ENCODE measurements at places on chromosomes 12 and 14.
A peak's percentile ranks its signal among the peaks of the same experiment; 100 is the strongest.

DNA sequence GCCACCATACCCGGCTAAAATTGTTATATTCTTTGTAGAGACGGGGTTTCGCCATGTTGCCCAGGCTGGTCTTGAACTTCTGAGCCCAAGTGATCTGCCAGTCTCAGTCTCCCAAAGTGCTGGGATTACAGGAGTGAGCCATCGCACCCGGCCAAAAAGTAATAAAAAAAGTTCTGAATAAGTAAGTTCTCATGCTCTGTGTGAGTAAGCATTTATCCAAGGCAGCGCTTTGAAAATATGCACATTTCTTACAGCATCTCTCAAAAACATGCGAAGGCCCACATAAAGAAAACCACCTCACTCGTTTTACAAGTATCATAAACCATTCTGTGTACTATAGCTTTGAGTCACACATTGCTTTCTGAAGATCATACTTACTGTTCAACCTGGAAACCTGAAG lies 8.6 kb downstream of the GIT2 start:
- DNase-seq: no peak

GRCh38 chr14:91354221-91354916 lies 63.3 kb downstream of the CCDC88C start:
- DNase-seq: no peak

DNA sequence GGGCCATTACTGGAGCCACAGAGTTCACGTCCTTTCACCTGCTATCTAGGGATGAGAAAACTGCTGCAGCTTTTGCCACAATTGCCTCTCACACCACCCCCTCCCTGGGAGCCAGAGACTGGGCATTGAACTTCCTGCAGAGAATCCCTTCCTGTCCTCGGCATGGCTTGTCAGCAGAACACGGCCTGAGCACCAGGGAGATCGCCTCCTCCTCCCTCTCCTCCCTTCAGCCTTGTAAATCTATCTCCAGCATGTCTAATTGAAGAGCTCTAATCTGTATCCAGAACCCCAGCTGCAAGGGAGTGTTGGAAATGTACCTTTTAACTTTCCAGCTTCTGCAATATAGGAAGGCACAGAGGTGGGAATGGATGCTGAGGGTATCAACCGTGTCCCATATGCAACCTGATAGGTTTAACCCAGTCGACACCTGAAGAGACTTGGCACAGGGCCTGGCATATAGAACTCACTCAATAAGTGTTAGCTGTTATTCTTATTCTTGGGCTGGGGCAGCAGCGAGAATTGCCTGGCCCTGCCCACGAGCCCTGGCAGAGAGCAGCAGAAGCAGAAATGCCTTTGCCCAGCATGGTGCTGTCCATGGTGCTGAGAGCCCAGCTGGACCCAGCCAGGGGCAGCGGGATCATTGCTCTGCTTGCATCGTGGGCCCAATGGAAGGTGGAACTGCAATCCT lies 26.8 kb downstream of the TMEM63C start:
- peak; percentile 16 for DNase-seq

- DNase-seq: peak; percentile 3
Measured at GRCh38 chr12:43758247-43758727, 303 bp downstream of the PUS7L start.

DNA sequence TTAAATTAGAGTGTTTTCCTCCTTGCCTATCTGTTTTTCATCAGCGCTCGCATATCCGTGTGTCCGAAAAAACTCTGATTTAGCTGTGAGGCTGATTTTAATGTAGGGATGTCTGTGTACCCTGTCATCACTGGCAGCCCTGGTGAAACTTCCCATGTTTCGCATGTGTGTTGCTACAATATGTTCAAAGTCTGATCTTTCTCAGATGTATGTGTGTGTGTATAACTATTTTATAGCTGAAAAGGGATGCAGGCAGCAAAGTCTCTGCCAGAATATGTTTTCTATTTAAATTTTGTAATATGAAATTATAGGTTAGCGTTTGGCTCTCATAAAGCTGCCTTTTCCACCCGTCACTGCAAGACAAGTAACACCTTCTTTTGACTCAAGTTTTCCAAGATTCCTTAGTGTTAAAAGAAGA lies 154.8 kb downstream of the TMTC2 start:
- DNase-seq: no peak

DNA sequence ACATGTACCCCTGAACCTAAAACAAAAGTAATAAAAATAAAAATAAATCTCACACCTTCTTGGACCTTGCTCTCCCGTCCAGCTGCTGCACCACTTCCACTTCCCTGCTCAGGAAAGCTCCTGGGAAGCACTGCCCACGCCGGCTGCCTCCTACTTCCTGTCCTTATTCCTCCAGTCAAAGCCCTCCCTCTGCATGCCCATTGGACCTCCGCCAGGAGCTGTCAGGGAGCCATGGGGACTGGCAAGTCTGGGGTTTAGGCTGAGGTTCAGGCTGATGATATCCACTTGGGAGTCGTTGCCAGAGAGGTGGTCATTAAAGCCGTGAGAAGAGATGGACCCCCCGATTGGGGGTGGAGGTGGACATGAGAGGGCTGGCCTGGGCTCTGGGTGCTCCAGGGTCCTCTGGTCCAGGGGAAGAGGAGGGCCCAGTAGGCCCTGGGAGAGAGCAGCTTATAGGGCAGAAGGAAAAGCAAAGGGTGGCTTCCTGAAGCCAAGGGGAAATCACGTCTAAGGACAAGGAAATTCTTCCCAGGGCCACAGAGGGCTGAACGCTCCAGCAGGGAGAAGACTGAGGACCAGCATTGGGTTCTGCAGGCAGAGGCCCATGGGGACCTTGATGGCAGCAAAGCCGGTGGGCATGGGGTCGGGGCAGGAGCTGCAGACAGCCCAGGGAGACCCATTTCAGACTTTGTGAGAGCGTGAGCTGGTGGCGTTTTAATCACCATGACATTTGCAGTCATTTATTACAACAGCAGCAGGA lies 78.7 kb downstream of the FZD10 start:
- no peak for DNase-seq

- no peak for DNase-seq
Measured at GRCh38 chr14:68535404-68536017, 257.4 kb downstream of the ZFP36L1 start.

DNA sequence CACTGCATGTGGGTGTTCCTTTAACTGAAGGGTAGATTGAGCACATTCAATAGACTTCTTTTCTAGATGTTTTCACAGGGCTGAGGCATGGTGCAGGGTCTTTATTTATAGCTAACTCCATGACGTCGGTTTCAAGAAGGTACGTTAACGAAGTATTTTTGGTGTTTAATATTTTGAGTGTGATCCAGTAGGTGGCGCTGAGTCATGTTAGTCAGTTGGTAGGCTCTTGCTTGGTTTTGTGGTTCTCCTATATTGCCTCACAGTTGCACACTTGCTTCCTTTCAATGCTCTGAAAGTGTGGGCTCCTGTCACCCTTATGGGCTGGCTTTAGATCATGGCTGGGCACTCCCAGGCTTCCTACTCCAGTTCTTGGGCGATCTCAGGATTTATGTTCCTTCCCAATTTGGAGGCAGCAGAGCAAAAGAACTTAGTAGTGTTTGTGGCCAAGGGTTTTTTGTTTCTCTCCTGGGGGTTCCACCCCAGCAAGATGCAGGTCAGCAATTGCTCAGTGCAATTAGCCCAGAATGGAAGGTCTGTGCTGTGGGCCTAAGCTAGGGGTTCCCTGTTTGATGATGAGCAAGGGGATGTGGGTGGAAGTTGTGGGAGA lies 471.6 kb upstream of the FOXG1 start:
- no peak for DNase-seq

DNA sequence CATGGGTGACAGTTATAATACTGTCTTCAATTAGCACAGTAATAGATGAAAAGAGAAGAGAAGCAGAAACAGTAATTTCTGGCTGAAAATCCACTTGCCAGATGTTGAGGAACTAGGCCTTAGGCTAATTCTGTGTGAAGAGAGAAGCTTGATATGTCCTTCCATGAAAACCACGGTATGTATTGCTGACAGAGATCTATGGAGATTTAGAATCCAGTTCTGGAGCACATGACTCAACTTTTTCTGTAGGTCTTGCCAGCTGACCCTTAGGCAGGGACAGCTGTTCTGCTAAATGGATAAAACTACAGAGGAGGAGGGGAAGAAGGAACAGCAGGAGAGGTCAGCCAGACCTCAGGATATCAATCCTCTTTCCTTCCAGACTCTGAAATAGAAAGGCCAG lies 211.5 kb downstream of the PRKD1 start:
- no peak for DNase-seq

- no peak for DNase-seq
Measured at GRCh38 chr12:46933947-46934346, 108.2 kb upstream of the SLC38A4 start.

DNA sequence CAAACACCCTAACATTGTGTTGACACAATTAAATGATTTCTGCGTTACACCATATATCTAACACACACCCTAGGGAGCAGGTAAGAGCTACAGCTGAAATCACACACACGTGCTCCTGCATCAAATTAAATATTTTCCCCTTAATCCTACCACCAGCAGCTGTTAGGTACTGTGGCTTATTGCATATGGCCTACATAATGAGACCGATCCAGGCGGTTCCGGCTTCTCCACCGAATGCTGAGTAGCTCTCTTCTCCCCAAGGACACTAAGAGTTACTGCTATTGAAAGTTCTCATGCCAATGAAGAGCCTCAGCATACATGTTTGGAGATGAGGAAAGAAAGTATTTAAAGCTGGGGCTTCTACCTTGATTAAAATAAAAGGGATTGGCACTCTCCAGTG lies 472.2 kb upstream of the STXBP6 start:
- DNase-seq: no peak

DNA sequence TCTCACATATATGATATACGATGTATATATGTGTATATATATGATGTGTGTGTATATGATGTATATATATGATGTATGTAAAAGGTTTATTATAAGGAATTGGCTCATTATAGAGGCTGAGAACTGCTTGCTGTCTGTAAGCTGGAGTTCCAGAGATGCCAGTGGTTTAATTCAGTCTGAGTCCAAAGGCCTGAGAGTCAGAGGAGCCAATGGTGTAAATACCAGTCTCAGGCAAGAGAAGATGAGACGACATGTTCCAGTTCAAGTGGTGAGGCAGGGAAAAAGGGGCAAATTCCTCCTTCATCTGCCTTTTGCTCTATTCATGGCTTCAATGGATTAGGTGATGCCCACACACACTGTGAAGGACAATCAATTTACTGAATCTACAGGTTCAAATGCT lies 17.1 kb upstream of the STYK1 start:
- no peak for DNase-seq

DNA sequence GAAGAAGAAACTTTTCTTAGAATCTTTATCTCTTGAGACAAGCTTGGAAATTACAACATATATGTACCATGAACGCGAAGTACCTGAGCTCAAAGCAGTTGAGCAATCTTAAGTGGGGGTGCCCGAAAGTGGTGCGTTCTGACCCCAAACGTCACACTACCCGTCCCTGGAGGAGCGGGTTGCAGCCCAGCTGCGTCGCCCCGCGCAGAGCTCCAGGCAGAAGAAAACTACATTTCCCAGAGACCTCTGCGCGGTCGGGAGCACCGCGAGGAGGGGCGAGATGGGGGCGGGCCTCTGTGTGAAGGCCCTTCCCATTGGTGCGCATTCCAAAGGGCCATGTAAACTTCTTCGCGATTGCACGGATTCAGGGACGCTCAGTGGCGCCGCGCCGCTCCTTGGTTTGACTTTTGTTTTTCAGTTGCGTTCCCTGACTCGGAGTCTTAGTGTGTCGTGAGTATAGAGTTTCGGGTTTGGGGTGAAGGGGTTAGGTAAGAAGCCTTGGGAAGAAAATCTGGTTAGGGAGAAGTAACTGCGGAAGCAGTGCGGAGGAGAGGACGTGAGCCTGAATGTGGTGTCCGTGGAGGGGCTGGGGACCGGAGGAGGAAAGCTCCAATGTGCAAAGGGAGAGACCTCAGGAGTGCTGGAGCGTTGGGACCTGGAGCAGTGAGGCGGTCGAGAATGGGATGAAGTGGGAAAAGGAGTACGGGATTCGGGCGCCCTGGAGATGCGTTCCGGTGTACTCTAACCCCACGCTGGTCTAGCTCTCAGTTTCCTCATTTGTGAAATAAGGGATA lies at the start of gene CCDC77:
Gene CCDC77 (plus strand): TSS at position 410 of the 794 bp plus-strand sequence. CDS start 7,740 bp downstream, outside the sequence.
- peak; percentile 87 for DNase-seq

DNA sequence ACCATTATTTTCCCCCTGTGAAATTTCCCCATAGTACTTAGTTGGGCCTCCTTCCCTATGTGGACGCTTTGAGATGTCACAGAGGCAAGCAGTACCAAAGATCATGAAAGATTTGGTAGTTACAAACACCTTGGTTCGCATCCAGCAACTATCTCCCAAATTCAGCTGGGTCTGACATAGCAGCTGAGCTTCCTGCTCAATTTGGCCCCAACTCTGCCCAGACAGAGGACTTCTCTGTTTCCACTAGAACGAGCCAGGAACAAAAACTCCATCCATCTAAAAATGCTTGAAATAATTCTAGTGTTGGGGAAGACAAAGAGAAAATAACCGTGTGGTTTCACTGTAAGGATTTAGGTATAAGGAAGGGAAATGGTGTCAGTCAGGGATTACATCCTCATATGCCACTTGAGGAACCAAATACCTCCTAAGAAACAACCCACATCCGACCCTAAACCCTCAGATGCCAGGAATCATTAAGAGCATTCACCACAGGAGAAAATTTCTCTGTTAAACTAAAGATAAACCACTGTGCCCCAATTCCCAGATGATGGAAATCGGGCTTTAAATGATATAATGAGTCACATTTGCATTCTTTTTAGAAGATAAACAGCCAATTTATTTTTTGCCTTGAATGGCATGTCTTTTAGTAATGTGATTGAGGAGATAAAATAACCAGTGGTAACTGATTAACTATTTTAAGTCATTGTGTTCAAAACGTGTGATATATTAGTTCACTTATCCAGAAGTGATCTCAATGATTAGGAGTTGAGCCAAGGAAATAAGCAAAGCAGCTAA lies 103.7 kb upstream of the IFNG-AS1 start:
- no peak for DNase-seq

DNA sequence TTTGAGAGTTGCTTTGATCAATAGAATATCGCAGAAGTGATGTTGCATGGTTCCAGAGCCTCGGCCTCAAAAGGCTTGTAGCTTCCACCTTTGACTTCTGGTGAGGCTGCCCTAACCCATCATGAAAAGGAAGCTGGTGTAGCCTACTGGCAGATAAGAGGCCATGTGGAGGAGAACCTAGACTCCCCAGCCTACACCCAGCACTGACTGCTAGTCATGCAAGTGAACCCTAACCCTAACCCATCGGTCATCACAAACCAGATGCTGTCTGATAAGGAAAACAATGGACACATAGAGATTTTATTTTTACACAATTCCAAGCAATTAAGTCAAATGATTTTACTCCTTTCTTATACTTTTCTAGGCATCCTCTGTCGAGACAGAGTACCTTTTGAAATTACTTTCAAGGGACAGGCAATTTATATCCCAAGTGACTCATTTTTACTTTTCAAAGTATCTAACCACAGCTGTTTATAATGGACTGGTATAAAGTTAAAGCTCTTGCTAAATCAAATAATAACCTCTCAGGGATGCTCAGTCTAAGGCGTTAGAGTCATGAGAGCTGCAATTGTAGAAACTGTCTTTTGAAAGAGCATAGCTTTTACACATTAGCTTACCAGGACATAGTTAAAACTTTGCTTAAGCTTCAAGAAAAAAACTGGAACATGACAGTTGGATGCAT lies 17.6 kb downstream of the PTPRB start:
- DNase-seq: no peak

- no peak for DNase-seq
Measured at GRCh38 chr14:50964683-50965390, 20.6 kb upstream of the PYGL start.

- no peak for DNase-seq
Measured at GRCh38 chr14:53766106-53766505, 190.5 kb downstream of the BMP4 start.

All from activated T-helper 1 cell treated with Interleukin-2 at 50 U/mL for 16 hours (primary cell).